ENCODE measurements at places on chromosomes 1 and 21. TPM values are rescaled to one million over a fixed set of nuclear protein-coding genes. Genes with fewer than 3 reads are reported as not detected.

PRR9 gene
- total RNA-seq, result not detected

DNA sequence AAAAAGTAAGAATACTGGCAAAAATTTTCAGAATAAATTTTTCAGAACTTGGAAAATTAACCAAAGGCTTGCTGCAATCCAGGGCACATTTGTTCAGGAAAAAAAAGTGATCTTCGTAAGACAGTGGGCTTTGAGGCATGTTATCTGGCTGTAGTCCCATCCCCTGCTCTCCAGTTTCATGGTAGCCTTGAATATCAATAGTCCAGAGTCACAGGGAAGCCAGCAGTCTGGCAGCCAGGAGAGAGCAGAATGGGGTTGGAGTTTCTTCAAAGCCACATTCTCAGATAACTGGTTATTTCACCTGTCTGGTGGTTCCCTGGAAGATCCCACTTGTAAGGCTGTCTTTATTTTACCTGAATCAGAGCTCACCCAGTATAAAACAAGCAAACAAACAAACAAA, 669.3 kb downstream of the MATN1 start:
- H3K36me3 ChIP-seq, result no peaks in the 10 kb centered on the region
- H3K27me3 ChIP-seq, result peaks cover 16% of the 10 kb centered on the region
- H3K4me1 ChIP-seq, result no peaks in the 10 kb centered on the region
- H3K27ac ChIP-seq, result no peak overlapping the region
- no peak overlapping the region for H3K4me3 ChIP-seq

DNA sequence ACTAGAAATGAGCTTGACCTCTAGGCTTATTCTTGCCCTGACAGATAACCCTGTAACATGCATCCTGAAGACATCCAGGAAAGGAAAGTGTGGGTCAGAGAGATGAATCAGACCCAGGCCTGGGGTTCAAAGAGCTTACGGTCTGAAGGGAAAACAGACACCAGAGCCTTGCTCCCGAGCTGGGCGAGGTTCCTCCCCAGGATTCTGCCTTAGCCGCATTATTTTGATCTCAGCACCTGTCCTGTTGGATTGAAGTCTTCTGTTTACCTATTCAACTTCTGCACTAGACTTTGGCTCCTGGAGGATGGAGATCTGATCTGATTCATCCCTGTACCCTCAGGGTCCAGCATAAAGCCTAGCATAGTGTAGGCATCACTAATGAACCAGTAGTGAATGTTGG, 1.9 kb downstream of the CYP4B1 start:
- DNase-seq, result no peak
- no peaks in the 10 kb centered on the region for H3K4me1 ChIP-seq
- no peaks in the 10 kb centered on the region for H3K36me3 ChIP-seq
- no peak overlapping the region for H3K4me3 ChIP-seq
- peaks cover 9% of the 10 kb centered on the region for H3K27me3 ChIP-seq

DNA sequence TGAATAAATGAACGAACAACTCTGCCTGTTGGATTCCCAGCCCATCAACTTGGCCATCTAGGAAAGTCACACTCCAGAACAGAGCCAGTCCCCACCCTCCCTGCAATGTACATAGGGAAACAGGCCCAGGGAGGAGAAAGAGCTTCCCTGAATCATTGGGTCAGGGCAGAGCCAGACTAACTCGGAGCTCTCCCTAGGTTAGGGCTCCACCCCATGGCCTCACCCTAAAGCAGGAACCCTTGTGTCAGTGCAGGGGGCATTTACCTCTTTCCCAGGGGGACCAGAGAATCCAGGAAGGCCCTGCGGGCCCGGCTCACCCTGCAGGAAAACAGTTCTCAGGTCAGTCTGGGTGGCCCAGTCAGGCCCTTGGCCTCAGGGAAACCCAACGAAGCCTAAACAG, 11.6 kb downstream of the COL9A2 start:
- H3K27me3 ChIP-seq, result no peaks in the 10 kb centered on the region
- DNase-seq, result no peak
- H3K36me3 ChIP-seq, result no peaks in the 10 kb centered on the region
- no peak overlapping the region for H3K4me3 ChIP-seq
- no peaks in the 10 kb centered on the region for H3K4me1 ChIP-seq

- no peak overlapping the region for H3K27ac ChIP-seq
- no peaks in the 10 kb centered on the region for H3K27me3 ChIP-seq
- no peaks in the 10 kb centered on the region for H3K36me3 ChIP-seq
- H3K4me1 ChIP-seq, result no peaks in the 10 kb centered on the region
- no peak overlapping the region for H3K4me3 ChIP-seq
- no peak for DNase-seq
Observed at GRCh38 chr1:228286505-228287417, 78.9 kb downstream of the OBSCN start.

DNA sequence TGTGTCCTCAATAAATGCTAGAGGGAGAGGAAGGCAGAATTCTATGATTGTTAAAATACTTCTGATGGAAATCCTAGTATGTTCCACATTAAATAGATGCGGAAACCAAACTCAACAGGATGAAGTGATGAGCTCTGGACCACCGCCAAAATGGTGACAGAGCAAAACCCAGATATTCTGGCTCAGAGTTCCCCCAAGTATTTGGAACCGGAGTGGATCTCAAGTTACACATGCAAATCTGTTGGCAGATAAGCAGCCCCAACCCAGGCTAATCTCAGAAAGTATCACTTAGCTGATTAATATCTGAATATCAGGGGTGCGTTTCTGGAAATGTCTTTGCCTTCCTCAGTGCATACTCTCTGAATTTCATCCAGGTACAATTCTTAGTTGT, 17.4 kb upstream of the GRHL3 start:
- H3K27ac ChIP-seq, result no peak overlapping the region
- no peak overlapping the region for H3K4me3 ChIP-seq
- H3K36me3 ChIP-seq, result no peaks in the 10 kb centered on the region
- peaks cover 55% of the 10 kb centered on the region for H3K27me3 ChIP-seq
- DNase-seq, result no peak

DNA sequence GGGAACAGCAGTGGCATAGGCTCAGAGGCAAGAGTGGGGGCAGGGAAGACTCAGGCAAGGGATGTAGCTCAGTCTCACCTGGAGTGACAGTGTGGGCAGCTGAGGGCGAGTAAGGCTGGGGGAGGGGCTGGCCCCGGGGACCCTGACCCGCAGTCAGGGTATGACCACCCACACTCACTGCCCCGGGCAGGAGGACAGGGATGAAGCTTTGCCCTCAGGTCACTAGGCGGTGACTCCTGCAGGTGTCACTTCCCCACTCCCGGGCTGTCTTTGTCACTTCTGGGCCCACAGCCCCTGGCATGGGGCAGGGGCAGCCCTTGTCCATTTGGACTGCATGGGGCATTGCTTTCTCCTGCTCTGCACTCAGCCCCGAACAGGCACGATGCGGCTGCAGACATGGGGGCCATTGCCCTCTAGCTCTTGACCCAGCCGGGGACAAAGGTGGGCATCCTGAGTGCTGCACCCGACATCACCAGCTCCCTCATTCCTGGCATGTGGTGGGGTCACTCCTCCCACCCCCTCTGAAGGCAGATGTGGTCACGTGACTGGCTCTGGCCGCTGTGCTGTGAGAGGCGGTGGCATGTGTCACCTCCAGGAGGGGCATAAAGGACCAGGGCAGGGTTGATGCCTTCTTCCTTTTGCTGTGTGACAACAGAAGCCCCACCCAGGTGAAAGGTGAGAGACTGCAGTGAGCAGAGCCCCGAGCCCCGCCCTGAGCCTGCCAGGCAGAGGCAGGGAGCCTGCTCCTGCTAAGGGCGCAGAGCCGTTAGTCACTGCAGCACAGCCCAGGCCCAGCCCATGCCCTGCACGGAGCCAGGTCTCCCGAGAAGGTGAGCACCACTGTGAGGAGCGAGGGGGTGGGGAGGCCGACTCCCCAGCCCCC, 66.0 kb downstream of the MATN1 start:
- H3K4me1 ChIP-seq, result no peaks in the 10 kb centered on the region
- no peak overlapping the region for H3K27ac ChIP-seq
- no peaks in the 10 kb centered on the region for H3K27me3 ChIP-seq
- DNase-seq, result no peak
- no peaks in the 10 kb centered on the region for H3K36me3 ChIP-seq

- H3K27ac ChIP-seq, result no peak within 1 kb of the TSS
- H3K4me3 ChIP-seq, result no peak within 1 kb of the TSS
- peaks cover 58% of the 10 kb centered on the region for H3K27me3 ChIP-seq
- no peak for DNase-seq
- H3K36me3 ChIP-seq, result no peaks in the 10 kb centered on the region
- H3K4me1 ChIP-seq, result peaks cover 4% of the 10 kb centered on the region
Observed at GRCh38 chr1:156368889-156369684, at the start of gene RHBG. Gene RHBG, plus strand, starts transcription at chr1:156369211. Its CDS starts 39 bp downstream, at chr1:156369250.

RASSF5 gene
- total RNA-seq, result 216 TPM

VANGL1 gene
- 17.5 TPM for total RNA-seq

GRCh38 chr1:33302325-33302724, 18.6 kb downstream of the A3GALT2 start:
- peaks cover 42% of the 10 kb centered on the region for H3K4me1 ChIP-seq
- H3K4me3 ChIP-seq, result no peak overlapping the region
- peaks cover 21% of the 10 kb centered on the region for H3K36me3 ChIP-seq
- peak; percentile 69 for DNase-seq

GRCh38 chr1:92480813-92481598, 5.7 kb downstream of the GFI1 start:
- peaks cover 87% of the 10 kb centered on the region for H3K36me3 ChIP-seq
- H3K27ac ChIP-seq, result peak overlapping the region; percentile 92
- DNase-seq, result no peak
- peak overlapping the region; percentile 85 for H3K4me3 ChIP-seq

DNA sequence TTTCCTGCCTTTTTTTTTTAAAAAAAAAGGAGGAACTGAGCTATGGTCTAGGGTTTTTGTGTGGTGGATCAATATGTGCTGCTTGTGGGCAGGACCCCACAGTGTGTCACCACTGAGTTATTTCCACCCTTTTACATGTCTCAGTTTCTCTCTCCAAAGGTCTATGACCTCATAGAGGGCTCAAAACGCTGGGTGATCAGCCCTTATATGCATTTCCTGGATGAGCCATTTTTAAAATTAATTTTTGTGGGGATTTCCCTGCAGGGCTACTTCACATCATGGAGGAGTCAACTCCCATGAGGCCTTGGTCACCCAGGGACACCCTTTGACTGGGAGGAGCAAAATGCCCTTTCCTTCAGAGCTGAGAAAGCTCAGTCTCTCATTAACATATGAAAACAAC, 20.7 kb upstream of the HAO2 start:
- DNase-seq, result no peak
- H3K4me1 ChIP-seq, result peaks cover 1% of the 10 kb centered on the region
- H3K27me3 ChIP-seq, result no peaks in the 10 kb centered on the region
- H3K27ac ChIP-seq, result no peak overlapping the region
- no peaks in the 10 kb centered on the region for H3K36me3 ChIP-seq

- H3K27ac ChIP-seq, result no peak overlapping the region
- no peaks in the 10 kb centered on the region for H3K4me1 ChIP-seq
- no peak overlapping the region for H3K4me3 ChIP-seq
- H3K36me3 ChIP-seq, result no peaks in the 10 kb centered on the region
Observed at GRCh38 chr1:78716186-78716585, 66.6 kb downstream of the IFI44 start.

TSPAN2 gene
- 3.4 TPM for total RNA-seq

GRCh38 chr1:212981571-212982328, 31.4 kb downstream of the VASH2 start:
- no peaks in the 10 kb centered on the region for H3K27me3 ChIP-seq
- DNase-seq, result peak; percentile 17
- H3K27ac ChIP-seq, result no peak overlapping the region
- H3K36me3 ChIP-seq, result no peaks in the 10 kb centered on the region

DNA sequence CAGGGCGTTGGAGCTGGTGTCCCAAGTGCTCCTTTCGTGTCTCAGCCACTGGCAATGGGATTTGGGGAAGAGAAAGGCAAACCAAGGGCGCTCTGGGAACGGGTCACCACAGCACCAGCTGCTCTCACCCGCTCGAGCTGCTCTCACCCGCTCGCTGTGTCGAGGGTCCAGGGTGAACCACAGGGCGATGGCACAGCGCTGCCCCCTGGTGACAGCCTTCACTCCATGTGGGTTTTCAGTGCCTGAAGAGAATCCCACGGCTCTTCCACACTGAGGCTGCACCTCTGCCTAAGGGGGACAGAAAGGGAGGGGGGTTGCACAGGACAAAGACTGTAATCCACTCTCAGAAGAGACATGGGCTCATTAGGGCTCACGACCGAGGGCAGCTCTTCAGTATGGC, 7.1 kb upstream of the CLDN19 start:
- DNase-seq, result peak; percentile 32
- H3K36me3 ChIP-seq, result peaks cover 32% of the 10 kb centered on the region
- no peak overlapping the region for H3K4me3 ChIP-seq
- no peaks in the 10 kb centered on the region for H3K27me3 ChIP-seq
- H3K4me1 ChIP-seq, result no peaks in the 10 kb centered on the region

- peaks cover 21% of the 10 kb centered on the region for H3K36me3 ChIP-seq
- no peak overlapping the region for H3K4me3 ChIP-seq
- H3K4me1 ChIP-seq, result peaks cover 25% of the 10 kb centered on the region
- H3K27me3 ChIP-seq, result no peaks in the 10 kb centered on the region
- peak overlapping the region; percentile 33 for H3K27ac ChIP-seq
Observed at GRCh38 chr1:8374812-8375211, 56.9 kb downstream of the SLC45A1 start.

SYCP1 gene
- total RNA-seq, result not detected

DNA sequence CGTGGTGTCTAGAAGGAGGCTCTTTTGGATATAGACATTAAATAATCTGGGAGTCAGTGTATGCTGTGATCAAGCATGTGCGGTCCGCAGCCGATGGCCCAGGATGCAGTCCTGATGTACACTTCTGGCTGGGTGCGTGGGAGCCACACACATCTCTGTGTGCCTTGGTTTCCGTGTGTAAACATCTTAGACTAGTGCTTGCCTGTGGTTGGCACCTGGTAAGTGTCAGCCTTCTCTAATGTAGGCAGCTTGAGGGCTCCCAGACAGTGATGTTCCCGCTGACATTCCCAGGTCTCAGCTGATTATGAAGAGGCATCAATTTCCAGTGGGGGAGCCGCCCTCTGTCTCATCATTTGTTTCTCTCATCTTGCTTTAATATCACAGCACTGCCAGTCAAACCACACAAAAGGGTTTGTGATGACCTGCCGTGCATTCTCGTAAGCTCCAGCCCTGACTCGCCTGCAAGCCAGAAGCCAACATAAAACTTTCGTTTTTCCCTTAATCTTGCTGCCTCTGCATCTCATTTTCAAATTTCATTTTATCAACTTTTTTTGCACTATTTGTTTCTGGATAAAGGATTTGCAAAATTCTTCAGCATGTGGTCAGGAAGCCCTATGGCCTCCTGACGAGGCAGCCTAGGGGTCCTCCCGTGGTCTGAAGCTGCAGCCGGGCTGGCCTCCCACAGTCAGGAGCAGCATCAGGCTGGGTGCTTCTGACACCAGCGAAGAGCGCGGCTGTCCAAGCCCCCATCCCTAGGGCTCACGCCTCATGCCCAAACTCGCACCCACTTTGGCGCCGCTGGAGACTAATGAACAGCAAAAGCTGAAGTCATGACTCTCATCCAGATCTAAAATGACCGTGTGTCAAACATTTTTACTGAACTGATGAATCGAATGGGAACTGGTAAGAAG, 28.1 kb downstream of the PDE9A start:
- H3K4me1 ChIP-seq, result peaks cover 70% of the 10 kb centered on the region
- H3K27ac ChIP-seq, result peak overlapping the region; percentile 61
- H3K4me3 ChIP-seq, result no peak overlapping the region
- peaks cover 13% of the 10 kb centered on the region for H3K27me3 ChIP-seq
- DNase-seq, result peak; percentile 22
- H3K36me3 ChIP-seq, result no peaks in the 10 kb centered on the region

POU3F1 gene
- not detected for total RNA-seq

FTCD gene
- not detected for total RNA-seq

Data from activated CD4-positive, alpha-beta memory T cell treated with anti-CD3 and anti-CD28 coated beads, Interleukin-2, amount 10 ng/mL, durations not matched to agents 7 days and 5 days (primary cell).